Stimulated activated CD4-positive, alpha-beta T cell treated with anti-CD3 and anti-CD28 coated beads, Interleukin-4, amount 100 ng/mL, for 1 hour (primary cell): ENCODE measurements at places on chromosomes 4 and X.
A peak's percentile ranks its signal among the peaks of the same experiment; 100 is the strongest.

DNA sequence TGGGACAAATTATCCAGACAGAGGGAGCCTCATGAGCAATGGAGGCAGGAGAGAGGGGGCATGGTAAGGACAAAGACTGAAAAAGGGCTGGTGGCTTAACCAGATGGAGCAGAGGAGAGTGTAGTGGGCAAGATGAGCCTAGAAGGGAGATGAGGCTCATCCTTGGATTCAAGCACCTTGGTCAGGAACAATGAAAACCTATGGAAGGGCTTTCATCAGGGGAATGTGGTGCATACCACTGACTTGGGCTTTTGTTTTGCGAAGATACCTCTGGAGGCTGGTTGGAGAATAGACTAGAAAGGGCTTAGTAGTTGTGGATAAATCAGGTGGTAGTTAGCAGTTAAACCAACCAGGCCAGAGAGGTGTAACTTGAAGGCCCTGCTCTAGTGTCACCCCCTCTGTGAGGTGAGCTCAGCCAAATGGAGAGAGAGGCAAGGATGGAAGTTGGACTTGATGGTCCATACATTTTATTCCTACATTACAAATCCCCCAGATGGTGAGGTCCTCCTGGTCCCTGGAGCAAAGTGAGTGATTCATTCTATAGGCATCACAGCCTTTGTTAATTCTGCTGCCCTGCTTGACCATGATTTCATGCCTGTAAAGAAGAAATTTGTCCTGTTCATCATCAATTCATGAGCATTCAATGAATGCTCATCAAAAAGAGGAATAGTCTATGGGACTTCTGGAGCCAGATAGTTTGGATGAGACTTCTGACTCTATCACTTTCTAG, 264.8 kb upstream of the IGFBP7 start:
- DNase-seq, result no peak

- DNase-seq, result no peak
These were observed 38.9 kb upstream of the MAMLD1 start for GRCh38 chrX:150324035-150324728.

- DNase-seq, result no peak
These were observed 1199.1 kb downstream of the ADGRL3 start for GRCh38 chr4:62399242-62399641.

GRCh38 chr4:166197166-166197565, 324.1 kb downstream of the TLL1 start:
- DNase-seq, result no peak

DNA sequence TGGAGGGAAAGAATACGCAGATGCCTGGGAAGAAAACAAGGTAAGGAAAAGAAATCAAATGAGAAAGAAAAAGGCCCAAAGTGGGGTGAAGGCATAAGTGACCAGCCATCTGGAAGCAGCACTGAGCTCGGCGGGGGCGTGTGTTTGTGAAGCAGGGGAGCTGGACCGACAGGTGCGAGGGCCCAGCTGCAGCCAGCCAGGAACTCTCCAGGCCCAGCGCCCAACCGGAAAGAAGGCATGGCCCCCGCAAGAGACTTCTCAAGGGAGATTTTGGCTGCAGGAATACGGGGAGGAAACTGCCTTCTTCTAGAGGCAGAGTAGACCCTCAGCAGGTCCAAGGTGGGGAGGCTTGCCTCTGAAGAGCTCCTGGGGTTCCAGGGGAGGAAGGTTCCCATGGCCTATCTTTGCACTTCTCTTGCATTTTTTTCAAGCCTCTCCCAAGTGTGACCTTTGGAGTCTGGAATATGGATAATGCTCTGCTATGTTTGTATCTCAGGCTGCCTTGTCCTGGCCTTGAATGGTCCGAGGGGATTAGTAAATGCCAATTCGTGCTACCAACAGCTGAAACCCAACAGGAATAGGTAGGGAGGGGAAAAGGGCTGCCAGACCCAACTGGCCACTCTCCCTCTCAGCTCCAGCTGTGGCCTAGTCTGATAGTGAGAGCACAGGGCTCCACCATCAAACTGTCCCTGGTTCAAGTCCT, 10.8 kb upstream of the CITED1 start:
- no peak for DNase-seq

- DNase-seq, result no peak
These were observed 152.5 kb downstream of the NR3C2 start for GRCh38 chr4:148289740-148290139.

DNA sequence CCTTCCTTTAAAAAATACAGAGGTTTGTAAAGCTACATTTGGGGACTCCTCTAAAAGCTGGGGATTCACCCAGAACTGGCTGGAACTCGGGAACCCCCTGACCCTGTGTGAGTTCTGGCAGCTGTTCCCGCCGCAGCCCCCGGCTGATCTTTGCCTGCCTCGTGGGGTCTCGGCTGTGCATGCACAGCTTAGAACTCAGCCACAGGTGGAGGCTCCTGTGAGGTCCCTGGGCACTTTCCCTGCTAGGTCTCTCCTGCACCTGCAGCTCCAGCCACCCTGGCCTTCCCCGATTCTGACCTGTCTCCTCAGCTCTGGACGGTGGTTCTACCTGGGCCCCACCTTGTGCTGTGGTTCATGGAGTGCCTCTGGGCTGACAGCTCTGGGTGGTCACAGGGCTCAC, 48.6 kb upstream of the HGFAC start:
- DNase-seq, result no peak

DNA sequence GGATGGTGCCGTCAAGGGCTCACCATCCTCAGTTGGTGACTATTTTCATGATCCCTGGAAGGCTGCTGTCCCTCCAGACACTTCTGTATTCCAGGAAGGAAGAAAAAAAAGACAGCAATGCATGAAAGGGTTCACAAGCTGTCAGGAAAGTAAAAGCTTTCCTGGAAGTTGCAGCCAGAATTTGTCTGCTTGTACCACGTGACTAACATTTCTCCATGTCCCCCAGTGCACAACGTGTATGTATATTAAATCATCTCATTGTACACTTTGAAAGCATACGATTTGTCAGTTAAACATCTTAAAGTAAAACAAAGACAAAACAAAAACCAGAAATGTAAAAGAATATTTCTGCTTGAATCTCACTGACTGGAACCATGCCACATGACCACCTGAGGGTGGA, 127.4 kb upstream of the CLNK start:
- no peak for DNase-seq

GRCh38 chrX:18582910-18583493, 88.9 kb downstream of the RS1 start:
- DNase-seq, result no peak

- no peak for DNase-seq
These were observed 1508.9 kb downstream of the STIM2 start for GRCh38 chr4:28369499-28369898.

DNA sequence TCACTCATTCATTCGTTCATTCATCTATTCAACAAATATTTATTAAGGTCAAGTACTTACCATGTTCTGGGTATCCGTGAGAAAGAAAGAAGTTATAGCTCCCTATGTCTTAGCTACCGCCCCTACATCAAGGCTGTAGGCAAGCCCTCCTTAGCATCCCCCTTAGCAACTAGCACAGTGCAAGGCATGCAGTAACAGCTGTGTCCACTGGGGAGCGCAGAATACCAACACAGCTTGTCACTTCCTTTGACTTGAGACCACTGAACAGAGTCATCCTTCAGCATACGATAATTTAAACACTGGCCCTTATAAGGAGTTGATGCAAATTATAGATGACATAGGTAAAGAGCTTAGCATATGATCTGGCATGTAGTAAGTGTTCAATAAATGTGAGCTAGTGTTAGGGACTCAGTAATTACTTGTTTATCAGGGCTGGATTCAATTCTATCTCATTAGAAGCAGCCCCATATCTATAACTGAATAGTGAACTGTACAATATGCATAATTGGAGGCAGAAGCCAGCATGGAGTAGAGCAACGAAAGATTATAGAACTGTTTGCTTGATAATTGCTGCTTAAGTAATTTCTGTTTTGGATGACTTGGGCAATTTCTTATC, 8.7 kb downstream of the KIAA1210 start:
- peak; percentile 50 for DNase-seq

- DNase-seq, result no peak
These were observed 40.0 kb upstream of the ADRA2C start for GRCh38 chr4:3725936-3726870.

DNA sequence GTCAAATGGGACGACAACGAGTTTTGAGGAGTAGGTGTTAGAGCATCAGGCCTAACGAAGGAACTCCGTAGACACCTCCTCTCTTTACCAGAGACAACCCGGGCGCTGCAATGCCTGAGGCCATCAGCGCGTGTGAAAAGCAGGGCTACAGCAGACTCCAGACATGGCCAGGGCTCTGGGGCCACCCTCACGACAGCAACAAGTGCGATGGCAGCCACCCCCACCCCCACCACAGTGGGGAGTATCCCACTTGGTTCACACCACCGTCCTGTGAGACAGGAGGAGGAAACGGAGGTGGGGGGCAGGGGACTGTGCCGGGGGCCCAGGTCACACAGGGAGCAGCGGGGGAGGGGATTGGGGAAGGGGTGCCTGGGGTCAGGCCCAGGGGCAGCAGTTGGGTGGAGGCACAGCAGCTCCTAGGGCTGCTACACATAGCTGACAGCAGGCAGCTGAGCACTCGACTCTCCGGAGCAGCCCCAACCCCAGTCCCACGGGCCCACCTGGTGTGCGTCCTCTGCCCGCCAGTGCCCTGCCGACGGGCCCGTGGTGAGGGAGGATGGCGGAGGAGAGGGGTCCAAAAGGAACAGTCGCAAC, 8.5 kb downstream of the LRPAP1 start:
- no peak for DNase-seq

DNA sequence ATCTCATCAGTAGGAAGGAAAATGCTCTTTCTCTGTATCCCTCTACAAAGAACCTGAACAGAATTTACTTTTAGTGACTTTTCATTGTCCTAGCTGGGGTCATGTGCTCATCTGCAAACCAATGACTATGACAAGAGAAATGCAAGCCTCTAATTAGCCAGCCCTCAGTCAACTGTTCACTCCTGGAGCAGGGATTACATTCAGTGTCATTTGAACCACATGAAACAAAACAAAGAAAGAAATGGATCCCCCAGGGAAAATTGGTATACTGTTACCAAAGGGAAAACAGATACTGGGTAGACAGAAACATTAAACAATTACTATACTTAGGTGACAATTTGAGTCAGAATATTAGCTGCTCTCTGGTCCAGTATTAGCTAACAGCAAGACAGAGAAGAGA, 173.6 kb downstream of the RCHY1 start:
- no peak for DNase-seq

- DNase-seq, result no peak
These were observed 708.8 kb upstream of the GRIA3 start for GRCh38 chrX:122475306-122475705.

- no peak for DNase-seq
These were observed 48.2 kb downstream of the CASK start for GRCh38 chrX:41875142-41875541.

DNA sequence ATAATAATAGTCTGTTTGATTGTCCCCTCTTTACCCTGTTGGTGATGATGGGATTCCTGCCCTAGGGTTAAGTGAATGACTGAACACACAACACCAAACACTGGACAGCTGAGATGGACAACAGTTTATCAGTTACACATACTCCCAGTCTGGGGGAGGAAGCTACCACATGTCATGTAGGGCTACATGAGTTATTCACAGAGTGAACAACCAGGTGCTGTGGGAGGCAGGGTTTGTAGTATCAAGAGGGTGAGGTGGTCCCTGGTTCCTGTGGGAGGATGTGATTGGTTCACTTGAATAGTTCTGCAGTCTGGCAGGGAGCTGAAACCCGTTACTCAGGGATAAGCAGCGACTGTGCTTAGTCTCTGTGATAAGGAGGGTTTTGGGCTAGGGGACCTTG, 88.8 kb upstream of the AP1S2 start:
- no peak for DNase-seq

- no peak for DNase-seq
These were observed 174.2 kb upstream of the ETNPPL start for GRCh38 chr4:108937066-108937465.

- DNase-seq, result no peak
These were observed 514.2 kb upstream of the DIPK2B start for GRCh38 chrX:45714866-45715265.

GRCh38 chr4:89267846-89268245, 39.8 kb downstream of the GPRIN3 start:
- no peak for DNase-seq

GRCh38 chrX:78092296-78092695, 11.8 kb upstream of the PGK1 start:
- DNase-seq, result no peak

- no peak for DNase-seq
These were observed 34.7 kb downstream of the NOP14 start for GRCh38 chr4:2928242-2929176.

DNA sequence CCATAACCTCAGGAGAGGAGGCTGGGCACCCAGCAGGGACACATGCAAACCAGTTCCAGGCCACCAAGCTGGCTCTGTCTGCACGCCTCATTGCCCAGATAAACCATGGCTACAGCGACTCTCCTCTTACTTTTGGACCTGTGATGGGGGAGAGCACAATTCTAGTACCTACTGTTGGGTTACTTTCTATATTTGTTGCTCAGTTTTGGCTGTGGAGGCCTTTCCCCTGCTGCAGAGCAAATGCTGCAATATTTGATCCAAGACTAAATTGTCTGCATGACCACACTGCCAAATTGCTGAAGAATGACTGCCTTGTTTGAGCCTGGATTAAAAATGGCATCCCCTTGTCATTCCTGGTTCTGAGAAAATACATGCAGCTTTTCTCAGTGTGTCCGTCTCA, 253.5 kb downstream of the ARHGAP10 start:
- DNase-seq, result no peak

DNA sequence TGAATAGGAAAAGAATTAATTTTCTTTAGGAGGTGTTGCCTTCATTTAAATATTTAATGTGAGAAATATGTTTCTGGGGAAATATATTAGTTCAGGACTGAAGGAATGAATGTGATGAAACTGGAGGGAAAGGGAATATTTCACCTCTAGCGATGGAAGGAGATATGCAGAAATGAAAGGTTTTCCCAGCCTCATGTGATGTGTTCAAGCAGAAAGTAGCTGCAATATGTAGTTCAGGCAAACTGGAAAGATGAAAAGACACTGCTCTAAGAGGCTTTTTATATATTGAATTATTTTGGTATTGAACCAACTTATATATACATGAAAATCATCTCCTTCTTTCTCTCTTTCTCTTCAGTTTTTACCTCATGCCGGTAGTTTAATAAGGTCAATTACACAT, 3.4 kb downstream of the GRID2 start:
- no peak for DNase-seq
